Urinary bladder (tissue), 4 donors: ENCODE measurements at places on chromosomes 16 and 17. TPM values are rescaled to one million over a fixed set of nuclear protein-coding genes. Genes with fewer than 3 reads are reported as not detected.

DNA sequence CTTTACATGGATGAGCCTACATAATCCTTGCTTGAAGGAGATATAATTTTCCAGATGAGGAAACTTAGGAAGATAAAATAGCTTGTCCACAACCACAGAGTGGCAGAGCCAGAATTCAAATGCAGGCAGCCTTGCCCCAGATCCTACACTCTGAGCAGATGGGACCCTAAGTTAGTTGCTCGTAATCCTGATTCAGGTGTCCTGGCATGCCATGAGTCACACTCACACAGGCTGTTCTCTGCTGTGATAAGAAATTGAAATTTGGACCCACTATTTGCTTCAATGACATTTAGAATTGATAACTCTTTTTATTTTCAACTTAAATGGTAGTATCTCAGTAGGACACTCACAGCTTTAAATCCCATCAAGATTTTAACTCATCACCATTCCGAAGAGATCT, 150.7 kb upstream of the CACNG5 start:
- no peak for DNase-seq

- no peak for DNase-seq
Measured at GRCh38 chr17:37359682-37360188, 16.1 kb upstream of the C17orf78 start.

DNA sequence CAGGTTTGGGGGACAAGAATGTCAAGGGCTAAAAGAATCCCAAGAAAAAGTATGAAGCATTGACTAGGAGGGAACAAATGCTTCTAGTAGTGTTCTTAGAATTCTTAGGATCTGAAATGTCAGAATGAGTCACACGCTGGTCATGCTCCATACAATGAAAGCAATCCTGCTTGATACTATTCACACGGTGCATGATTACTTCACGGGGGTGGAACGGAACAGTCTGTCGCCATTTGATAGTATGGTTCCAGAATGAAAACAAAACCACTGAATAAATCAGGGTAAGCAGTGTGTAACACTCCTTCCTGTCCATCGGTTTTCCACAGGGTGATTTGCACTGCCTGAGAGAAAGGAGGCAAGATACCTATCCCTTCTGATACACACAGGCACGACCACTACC, 22.9 kb upstream of the YWHAE start:
- DNase-seq: no peak

- no peak for DNase-seq
Measured at GRCh38 chr17:7867881-7868329, 10.1 kb downstream of the CYB5D1 start.

DNA sequence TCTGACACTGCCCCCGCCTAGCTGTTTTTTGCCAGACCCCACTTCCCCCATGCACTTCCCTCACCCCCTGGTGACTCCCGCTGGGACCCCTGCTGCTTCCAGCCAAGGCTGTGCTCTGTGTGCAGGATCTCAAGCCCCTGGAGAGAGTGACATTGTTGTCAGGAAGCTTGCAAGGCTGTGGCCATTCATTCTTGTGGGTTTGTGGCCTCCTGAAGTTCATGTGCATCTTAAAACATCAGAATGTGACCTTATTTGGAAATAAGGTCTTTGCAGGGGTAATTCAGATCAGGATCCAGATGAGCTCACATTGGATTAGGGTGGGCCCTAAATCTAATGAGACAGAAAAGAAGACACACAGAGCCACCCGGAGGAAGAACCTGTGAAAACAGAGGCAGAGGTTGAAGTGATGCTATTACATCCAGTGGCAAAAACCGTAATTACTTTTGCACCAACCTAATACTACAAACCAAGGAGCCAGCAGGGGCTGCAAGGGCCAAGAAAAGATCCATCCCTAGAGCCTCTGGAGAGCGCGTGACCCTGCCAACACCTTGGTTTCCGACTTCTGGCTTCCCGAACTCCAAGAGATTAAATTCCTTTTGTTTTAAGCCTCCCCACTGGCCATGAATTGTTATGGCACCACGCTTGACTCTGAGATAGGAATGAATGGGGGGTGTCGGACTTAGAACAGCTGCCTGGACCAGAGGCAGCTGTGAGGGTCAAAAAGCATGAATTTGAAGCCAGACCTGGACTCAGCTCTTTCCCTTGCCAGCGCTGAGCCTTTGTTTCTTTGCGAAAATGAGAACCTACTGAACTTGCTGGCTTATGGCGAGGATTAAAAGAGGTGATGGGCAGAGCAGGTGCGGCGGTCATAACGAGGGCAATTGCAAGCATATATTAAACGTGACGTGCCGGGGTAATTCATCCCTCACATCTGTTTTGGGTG, 75.5 kb downstream of the BMERB1 start:
- DNase-seq: no peak

GRCh38 chr17:82808921-82809905, 30.6 kb downstream of the ZNF750 start:
- DNase-seq: no peak

GRCh38 chr16:54602666-54603065, 316.1 kb upstream of the IRX3 start:
- DNase-seq: no peak

DNA sequence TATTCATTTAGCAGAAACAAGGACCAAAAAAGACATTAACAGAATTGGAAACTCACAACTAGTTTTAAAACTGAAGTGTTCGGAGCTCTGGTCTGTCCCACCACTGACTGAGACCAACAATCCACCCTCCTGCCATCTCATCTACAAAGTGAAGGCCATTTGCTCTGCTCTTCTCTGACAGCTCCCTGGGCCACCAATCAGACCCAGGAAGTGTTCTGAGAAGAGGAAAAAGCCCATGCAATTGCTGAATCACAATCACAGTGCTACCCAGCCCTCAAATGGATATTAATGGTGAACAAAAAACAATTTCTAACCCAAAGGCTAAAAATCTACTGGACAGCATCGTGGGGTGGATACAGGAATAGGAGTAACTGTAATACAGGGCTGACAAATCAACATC, 2.1 kb downstream of the RPL23 start:
- no peak for DNase-seq

- no peak for DNase-seq
Measured at GRCh38 chr16:57997176-57997527, 3.3 kb downstream of the ZNF319 start.

GRCh38 chr16:10338426-10338825, 47.4 kb upstream of the ATF7IP2 start:
- no peak for DNase-seq

GRCh38 chr16:78176435-78176834, 77.0 kb downstream of the WWOX start:
- DNase-seq: no peak

DNA sequence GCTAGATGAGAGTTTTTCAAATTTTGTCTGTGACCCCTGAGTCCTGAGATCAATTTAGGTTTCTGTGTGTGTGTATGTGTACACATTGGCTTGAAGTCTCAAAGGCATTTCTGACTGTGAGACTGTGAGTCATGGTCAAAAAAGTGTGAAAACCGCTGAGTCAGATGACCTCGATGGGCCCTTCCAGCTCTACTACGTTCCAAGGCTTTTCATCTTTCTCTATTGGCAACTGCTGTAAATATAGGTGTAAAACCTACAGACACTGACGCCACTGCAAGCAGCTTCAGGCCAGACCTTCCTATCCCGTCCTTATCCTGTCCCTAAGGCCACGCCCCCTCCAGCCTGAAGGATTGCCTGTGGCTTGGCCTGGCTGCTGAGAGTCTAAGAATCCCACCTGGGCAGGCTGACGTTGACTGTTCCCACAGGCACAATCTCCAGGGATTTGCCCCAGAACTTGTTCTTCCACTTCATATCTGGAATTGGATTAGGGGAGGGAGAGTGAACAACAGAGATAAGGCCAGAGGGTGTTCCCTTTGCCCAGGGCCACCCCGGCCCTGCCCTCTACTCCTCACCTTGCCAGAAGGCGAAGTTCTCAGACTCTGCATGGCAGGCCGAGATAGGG, 11.3 kb downstream of the OSBPL7 start:
- DNase-seq: no peak

DNA sequence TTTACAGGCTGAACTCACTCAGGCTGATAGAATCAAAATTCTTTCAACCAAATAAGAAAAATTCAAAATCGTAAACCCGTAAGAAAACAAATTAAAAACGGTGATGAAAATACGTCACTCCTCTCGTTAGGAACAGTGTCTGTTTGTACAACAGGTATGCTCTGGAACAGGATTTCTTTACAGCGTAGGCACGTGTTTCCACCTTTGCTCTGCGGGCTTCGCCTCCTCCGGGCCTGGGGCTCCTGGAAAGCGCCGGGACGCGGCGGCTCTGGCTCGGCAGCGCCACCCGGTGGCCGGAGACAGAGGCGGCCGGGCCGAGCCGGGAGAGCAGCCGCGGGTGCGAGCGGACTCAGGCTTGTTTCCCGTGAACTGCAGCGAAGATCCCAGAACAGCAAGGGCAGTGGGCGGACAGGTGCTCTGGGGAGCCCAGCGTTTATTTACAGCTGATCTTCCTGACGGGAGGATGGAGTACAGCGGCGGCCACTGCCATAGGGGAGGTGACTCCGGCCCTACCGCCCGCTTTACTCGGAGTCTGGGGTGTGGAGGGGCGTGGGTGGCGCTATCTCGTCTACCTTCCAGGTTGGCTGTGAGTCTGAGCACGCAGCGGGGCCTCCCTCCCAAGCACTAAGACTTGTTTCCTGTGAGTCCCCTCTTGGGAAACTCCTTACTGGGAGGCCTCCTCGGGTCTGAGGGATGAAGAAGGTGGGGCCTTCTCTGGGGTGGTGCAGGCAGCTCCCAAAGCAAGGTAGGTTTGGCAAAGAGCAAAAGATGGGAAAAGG, 40.5 kb upstream of the ATP2A3 start:
- DNase-seq: peak; percentile 6

GRCh38 chr16:19520861-19521331, 1.0 kb downstream of the GDE1 start:
- no peak for DNase-seq

DNA sequence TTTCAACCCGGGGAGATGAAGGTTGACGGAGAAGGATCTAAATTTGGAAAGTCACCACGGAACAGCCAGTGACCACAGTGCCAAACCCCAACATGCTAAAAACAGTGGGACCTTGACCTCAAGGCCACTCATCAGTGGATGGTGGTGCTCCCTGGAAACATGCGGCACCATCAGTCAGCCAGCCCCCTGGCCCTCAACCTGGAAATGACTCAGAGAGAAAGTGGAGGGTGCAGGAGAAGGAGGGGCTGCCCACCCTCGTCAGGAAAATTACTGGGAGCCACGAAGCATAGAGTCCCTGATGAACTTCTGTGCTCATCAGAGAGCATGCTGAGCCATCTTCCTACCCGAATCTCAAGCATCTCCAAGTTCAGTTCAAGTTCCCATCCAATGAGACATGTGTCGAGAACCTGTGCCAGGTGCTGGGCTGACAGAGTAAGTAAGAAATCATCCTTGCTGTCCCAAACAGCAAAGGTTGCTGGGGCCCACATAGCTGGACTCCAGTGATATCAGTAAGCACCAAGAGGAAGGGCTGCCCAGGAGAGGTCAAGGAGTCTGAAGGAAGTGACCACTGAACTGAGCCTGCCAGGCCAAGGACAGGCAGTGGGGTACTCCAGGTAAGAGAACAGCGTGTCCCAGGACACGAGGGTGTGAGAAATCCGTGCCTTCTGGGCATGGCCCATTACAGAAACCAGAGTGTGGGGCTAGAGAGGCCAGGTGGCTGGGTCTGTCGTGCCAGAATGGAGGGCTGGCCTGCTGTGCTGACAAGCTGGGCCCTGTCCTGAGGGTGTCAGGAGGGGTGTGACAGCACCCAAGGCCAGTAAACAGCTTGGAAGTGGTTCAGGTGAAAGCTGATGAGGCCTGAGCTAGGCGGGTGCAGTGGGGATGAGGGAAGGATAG, 5.2 kb downstream of the PECAM1 start:
- no peak for DNase-seq

GRCh38 chr17:40345161-40345993, 19.2 kb downstream of the GJD3 start:
- peak; percentile 55 for DNase-seq

DNA sequence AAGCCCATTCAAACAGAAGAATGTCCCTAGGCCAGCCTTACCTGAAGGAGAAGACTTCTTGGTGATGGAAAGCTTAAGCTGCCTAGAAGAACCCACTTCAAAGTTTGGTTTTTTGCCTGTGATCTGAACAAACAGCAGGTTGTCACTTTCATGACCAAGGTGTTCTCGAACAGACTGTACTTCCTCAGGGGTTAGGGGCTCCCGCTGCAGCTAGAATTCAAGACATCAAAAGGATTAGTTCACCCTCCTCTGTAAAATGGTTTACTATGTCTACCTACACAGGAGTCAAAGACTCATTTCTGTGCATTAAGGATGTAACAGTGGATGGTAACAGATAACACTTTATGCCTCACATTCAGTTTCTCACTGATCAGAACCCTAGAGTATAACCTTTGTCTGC, 13.2 kb downstream of the CIAPIN1 start:
- no peak for DNase-seq

DNA sequence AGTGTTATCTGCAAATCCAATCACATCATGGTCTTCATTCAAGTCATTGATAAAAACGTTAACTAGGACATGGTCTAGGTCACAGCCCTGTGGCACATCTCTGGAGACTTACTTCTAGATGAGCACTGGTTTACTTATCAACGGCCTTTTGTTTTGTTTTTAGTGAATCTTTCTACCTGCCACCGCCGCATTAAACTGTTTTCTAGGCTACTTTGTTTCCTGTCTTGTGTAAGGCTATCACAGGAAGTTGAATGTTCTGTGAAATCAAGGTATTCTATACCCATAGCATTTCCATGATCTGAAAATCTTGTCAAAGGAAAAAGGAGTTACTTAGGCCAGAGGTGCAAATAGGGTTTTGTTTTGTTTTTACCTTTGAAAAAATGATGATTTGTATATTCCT, 26.9 kb downstream of the SOCS3 start:
- DNase-seq: no peak

The CCL8 gene
- total RNA-seq: 1.0 TPM

The MYH4 gene
- 0.37 TPM for total RNA-seq

The CTRB1 gene
- not detected for total RNA-seq

The PROCA1 gene
- total RNA-seq: 1.7 TPM

The PDIA2 gene
- total RNA-seq: 1.1 TPM

The LRRC37A gene
- 4.5 TPM for total RNA-seq

The KRTAP3-1 gene
- total RNA-seq: not detected

The TSPOAP1 gene
- total RNA-seq: 7.4 TPM

The HCRT gene
- total RNA-seq: not detected

The SLC16A11 gene
- total RNA-seq: not detected

The GABARAP gene
- 246 TPM for total RNA-seq
